IgD-negative memory B cell (primary cell): ENCODE measurements at places on chromosomes 2 and 18. TPM values are rescaled to one million over a fixed set of nuclear protein-coding genes. Genes with fewer than 3 reads are reported as not detected.

Gene RRM2
- 1.0 TPM for polyA plus RNA-seq

Gene IKZF2
- 0.09 TPM for polyA plus RNA-seq

Gene CDKL4
- polyA plus RNA-seq, result not detected

Gene APCDD1
- polyA plus RNA-seq, result not detected

Gene ZNF521
- polyA plus RNA-seq, result not detected

Gene CENPA
- polyA plus RNA-seq, result not detected

Gene CKAP2L
- not detected for polyA plus RNA-seq

Gene C1QL2
- not detected for polyA plus RNA-seq

Gene SGPP2
- polyA plus RNA-seq, result 3.1 TPM

Gene SLC9A2
- polyA plus RNA-seq, result not detected
